ENCODE measurements at places on chromosomes 12 and 14.

DNA sequence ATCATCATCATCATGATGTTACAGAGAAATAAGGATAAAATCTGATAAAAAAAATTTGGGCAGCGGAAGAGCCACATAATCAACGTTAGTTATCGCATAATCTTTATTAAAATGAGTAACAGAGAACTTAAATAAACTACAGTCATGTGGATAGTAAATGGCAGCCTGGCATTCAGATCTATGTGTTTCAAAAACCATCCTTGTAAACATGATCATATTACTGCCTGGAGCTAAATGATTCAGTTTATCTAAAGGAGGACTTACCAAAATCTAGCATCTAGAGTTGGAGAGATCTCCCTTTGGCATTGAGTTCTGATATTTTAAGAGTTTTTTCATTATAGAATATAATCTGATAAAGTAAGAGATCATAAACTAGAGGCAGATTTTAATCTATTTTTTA is 200.1 kb upstream of the MGAT4C start:
- DNase-seq: no peak

DNA sequence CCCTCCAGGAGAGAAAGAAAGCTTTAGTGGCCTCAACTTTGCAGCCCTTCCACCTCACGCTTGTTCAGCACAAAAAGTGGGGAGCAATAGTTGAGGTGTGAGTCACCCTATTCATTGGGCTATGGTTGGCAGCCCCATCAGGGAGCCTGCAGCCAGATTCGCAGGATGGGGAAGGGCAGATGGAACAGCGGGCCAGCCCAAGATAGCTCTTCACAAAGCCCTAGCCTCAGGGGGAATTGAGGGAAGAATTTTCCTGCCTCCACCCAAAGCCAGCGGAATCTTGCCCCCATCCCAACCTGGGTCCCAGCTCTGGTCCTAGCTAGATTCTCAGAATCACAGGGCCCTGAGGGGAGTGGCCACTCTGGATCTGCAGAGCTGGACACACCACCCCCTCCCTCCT is 3.6 kb upstream of the KRT5 start:
- DNase-seq: no peak

GRCh38 chr12:59088673-59089072 is 168.4 kb upstream of the LRIG3 start:
- no peak for DNase-seq

- DNase-seq: no peak
Measured at GRCh38 chr14:35140718-35141581, 18.6 kb downstream of the PRORP start.

DNA sequence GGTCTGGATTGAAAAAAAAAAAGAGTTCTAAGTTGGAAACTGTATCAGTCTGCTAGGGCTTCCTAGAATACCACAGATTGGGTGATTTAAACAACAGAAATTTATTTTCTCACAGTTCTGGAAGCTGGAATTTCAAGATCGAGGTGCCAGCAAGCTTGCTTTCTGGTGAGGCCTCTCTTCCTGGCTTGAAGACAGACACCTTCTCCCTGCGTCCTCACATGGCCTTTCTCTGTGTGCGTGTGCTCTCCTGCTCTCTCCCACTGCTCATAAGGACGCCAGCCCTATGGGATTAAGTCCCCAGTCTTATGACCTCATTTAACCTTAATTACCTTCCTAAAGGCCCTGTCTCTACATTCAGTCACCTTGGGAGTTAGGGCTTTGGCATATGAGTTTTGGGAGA is 215.5 kb downstream of the PIK3C2G start:
- DNase-seq: no peak

Data from T-helper 2 cell (primary cell).